ENCODE measurements at places on chromosomes 5 and 9.

DNA sequence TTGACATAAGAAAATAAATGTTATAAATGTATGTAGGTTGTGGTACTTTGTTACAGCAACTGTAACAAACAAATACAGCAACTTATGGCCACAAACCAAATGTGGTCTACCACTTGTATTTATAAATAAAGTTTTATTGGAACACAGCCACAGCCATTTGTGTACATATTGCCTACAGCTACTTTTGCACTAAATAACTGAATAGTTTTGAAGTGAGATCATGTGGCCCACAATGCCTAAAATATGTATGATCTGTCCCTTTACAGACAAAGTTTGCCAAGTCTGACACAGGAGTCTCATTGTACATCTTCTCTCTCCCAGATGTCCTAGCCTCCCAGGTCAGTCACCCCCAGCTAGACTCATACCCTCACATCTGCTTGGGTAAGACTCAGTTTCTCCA lies 283.6 kb upstream of the PRDM9 start:
- no peak for DNase-seq

DNA sequence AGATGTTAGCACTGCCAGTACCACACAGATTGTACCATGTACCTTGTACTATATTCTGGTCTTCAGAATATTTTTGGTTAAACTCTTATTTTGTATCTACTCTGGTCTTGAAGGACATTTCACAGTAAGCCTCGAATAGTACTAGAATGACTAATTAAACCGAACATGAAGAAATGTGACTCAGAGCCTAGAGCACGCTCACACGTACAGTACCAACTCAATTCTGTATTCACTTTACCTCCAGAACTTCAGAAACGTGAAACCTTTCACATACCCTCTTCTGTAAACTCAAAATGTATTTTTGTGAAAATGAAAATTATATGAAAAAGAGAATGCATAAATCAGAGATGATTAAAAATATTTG lies 112.8 kb downstream of the MVB12B start:
- no peak for DNase-seq

- DNase-seq, result no peak
Observed at GRCh38 chr5:112885001-112885400, 23.9 kb downstream of the SRP19 start.

DNA sequence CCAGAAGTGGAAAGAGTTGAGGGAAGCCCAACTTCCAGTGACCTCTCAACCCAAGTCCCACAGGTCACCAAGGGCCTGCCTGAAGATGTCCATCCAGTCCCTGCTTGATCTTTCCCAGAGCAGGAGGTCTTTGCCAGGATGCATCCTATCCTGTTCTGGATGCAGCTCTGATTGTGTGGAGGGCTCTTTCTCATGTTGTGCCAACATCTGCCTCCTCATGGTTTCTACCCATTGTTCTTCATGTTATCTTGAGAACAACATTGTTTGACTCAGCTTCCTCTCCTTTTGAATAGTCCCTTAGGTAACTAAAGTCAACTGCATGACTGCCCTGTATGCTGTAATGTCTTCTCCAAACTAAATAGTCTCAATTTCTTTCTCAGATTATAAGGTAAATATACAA lies 169.3 kb downstream of the CCDC192 start:
- no peak for DNase-seq

DNA sequence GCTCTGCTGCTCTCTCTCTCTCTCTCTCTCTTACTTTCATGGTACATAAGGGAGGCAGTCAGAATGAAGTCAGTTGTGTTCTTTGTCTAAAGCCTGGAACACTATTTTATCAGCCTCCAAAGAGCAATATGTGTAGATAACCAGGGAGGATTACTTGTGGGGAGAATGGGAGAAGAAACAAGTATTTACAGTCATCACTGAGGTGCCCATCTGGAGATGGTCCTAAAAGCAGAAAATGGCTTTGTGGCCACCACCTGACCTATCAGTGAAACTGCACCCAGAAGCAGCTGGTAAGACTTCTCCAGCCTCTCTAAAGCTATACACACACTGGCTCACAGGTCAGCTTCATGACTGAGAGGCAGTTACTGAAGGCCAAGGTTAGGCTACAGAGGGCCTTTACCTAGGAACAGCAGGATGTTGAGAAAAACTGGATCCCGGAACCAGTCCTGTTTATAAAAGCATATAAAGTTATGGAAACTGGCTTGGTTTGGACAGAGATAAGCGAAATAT lies 75.1 kb downstream of the MRPS27 start:
- DNase-seq, result no peak

DNA sequence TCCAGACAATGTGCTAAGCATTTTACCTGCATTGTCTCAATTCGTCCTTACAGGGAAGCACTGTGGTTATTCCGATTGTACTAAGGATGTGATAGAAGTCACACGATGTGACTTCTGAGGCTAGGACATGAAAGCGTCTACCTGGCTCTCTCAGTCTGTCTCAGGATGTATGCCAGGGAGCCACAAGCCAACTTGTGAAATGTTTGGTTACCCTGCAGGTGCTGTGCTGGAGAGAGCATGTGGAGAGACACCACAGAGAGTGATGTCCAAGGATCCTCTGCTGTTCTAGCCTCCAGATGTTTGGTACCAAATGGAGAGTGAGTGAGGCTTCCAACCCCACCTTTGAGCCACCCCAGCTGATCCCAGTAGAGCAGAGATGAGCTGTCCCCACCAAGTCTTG lies 120.1 kb upstream of the IL12B start:
- DNase-seq, result no peak

- no peak for DNase-seq
Observed at GRCh38 chr5:36944607-36945225, 68.1 kb downstream of the NIPBL start.

- no peak for DNase-seq
Observed at GRCh38 chr9:123368023-123368422, 12.0 kb downstream of the CRB2 start.

- no peak for DNase-seq
Observed at GRCh38 chr9:104448036-104448435, 56.0 kb upstream of the OR13F1 start.

Data from stimulated activated CD4-positive, alpha-beta T cell treated with anti-CD3 and anti-CD28 coated beads, Interleukin-12 subunit alpha, Interleukin-12 subunit beta, amount 100 ng/mL, for 4 hours (primary cell).